ENCODE measurements at places on chromosomes 2 and 18. TPM values are rescaled to one million over a fixed set of nuclear protein-coding genes. Genes with fewer than 3 reads are reported as not detected.

The KCMF1 gene
- 98.5 TPM for total RNA-seq

The RNF152 gene
- total RNA-seq = 0.28 TPM

The TACR1 gene
- not detected for total RNA-seq

The AMMECR1L gene
- 12.8 TPM for total RNA-seq

The SLC11A1 gene
- 0.09 TPM for total RNA-seq

The NT5C1B gene
- not detected for total RNA-seq

The CAPN14 gene
- 0.64 TPM for total RNA-seq

The COL4A4 gene
- not detected for total RNA-seq

The CCNT2 gene
- total RNA-seq = 29.3 TPM

The TMEFF2 gene
- not detected for total RNA-seq

The HRH4 gene
- 0.16 TPM for total RNA-seq

The CAMKMT gene
- 10.8 TPM for total RNA-seq

The DNAJC5G gene
- not detected for total RNA-seq

The EVA1A gene
- not detected for total RNA-seq

The ZSCAN30 gene
- 25.4 TPM for total RNA-seq

The CHPF gene
- 14.1 TPM for total RNA-seq

The NEU4 gene
- total RNA-seq = 0.89 TPM

The CHRNG gene
- total RNA-seq = not detected

The TNFRSF11A gene
- 9.3 TPM for total RNA-seq

The SCN7A gene
- total RNA-seq = not detected

The MYO5B gene
- 0.18 TPM for total RNA-seq

The LBX2 gene
- not detected for total RNA-seq

The PHOSPHO2 gene
- total RNA-seq = 3.5 TPM

The CD8B2 gene
- total RNA-seq = 0.11 TPM

Data from activated CD4-positive, alpha-beta T cell treated with anti-CD3 and anti-CD28 coated beads for 36 hours (primary cell).